Activated T-helper 2 cell treated with anti-CD3 and anti-CD28 coated beads, Interferon-gamma antibody, Interleukin-2, Interleukin-4, amounts not matched to agents 10 μg/mL and 5 μg/mL and 100 μg/mL, durations not matched to agents 14 hours and 24 hours and 36 hours (primary cell): ENCODE measurements at places on chromosomes 11 and 22. TPM values are rescaled to one million over a fixed set of nuclear protein-coding genes. Genes with fewer than 3 reads are reported as not detected.

MS4A13 gene
- total RNA-seq, result not detected in 2 replicates

- DNase-seq, result no peak
These were observed 104.3 kb downstream of the MRTFA start for GRCh38 chr22:40531951-40532900.

DNA sequence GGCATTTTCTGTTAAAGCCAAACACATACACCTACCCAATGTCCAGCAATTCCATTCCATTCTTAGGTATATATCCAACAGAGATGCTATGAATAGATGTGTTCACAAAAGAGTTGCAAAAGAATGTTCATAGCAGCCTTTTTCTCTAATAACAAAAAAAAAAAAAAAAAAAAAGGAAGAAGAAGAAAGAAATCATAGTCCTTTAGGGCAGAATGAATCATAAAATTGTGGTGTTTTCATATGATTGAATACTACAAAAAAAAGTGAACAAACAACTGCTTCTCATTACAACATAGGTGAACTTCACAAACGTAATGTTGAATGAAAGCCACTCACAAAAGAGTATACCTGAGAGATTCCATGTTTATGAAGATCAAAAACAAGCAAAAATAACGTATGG is 66.8 kb upstream of the GRK3 start:
- DNase-seq, result no peak

DNA sequence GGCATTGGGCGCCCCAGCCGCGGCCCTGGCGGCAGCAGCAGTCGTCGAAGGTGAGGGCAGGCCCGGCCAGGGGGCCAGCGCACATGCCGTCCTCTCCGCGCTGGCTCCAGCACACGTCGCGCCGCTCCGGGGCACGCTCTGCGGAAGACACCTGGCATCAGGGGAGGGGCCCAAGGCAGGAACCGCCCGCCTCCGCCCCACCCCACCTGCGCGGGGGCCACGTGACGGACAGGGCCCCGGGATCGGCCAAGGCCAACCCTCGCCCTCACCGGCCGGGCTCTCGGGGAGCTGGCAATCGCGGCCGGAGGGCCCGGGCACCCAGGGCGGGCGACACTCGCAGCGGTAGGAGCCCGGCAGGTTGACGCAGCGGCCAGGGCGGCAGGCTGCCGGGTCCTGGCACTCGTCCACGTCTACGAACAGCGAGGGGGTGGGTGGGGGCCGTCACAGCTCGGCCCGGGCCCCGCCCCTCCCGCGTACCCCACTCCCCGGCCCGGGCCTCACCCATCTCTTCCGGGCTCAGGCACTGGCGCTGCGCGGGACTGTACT is 14.9 kb downstream of the SCYL1 start:
- no peak for DNase-seq

DNA sequence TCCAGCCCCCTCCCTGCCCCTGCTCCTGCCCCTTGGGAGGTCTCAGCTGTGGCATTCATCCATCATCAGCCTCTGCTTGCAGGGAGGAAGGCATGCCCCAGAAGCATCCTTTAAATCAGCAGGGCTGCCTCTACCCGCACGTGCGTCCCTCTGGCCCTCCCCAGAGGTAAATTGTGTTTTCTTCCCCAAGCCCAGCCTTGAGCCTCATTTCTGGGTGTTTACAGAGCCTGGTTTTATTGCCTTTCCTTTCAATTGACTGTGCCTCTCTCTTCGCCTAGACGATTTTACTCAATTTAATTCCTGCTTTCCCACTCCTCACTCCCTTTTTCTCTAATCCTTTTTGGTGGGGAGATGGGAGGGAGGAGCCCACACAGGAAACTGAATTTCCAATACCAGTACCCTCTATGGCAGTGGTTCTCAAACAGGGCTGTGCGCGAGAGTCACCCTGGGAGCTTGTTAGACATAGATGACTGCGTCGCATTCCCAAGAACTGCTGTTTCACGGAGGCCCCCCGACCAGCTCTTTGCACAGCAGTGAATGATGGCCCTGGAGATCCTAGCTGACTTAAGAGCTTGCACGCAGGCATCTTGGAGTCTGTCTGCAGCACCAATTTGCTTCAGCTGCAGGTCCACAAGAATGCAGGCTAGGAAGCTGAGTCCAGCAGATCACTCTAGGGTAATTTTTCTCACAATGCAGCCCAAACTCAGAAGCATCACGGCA is 15.1 kb upstream of the OAF start:
- no peak for DNase-seq

DNA sequence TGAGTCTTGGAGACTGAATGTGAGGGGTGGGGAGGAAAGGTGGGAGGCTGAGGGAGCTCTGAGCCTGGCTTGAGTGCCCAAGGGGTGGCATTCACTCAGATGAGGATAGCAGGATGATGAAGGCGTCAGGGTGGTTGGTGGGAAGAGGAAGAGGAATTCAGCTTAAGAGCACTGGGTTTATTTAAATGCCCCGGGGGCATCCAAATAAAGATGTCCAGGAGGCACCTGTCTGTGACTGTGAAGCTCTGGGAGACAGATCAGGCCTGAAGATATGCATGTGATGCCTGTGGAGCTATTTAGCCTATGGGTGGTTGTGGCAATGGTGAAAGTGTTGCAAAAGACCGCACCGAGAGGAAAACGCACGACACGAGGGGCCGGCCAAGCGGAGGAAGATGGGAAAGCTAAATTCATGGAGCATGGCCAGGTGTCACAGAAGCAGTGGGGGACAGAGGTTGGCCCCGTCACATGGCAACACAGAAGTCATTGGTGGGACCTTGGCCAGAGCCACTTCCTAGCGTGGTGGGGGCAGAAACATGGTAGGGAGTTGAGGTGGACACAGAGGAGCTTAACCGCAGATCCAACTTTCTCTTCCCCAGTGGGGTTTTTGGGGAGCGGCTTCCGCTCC is 15.5 kb downstream of the SLC37A2 start:
- DNase-seq, result no peak

DNA sequence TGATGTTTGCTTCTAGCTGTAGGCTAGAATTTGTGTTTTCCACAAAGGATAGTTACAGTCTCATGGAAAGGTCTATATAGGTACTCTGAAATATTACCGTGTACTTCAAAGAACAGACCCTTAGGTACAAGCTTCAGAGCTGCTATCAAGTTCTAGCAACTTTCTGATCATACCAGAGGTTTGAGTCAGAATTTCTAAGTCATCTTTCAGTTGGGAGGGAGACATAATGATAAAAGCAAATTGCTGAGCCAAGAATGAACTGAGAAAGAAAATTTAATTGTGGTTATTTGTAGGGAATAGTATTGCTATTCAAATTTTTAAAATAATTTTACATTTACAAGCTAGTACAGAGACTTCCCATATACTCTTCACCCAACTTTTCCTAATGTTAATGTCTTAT is 19.9 kb upstream of the ME3 start:
- no peak for DNase-seq

DNA sequence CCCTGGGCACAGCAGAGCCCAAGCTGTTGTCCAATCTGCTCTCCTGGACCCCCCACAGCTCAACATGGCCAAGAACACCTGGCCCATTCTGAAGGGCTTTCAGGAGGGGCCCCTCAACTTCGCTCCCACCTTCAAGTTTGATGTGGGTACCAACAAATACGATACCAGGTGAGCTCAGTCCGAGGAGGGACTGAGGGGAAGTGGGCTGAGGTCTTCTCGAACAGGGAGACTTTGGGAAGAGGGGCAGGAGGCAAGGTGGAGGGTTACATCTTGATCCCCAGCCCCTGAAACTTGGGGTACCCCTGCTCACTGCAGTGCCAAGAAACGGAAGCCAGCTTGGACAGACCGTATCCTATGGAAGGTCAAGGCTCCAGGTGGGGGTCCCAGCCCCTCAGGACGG is 5.4 kb downstream of the INPP5J start:
- DNase-seq, result no peak

GRCh38 chr11:120442031-120442430 is 69.5 kb upstream of the GRIK4 start:
- no peak for DNase-seq

GRCh38 chr11:109604481-109605400 is 182.8 kb downstream of the C11orf87 start:
- no peak for DNase-seq

PGA5 gene
- not detected in 2 replicates for total RNA-seq

ZNF70 gene
- total RNA-seq, result 2.7 and 2.9 TPM in 2 replicates

SAA4 gene
- not detected in 2 replicates for total RNA-seq

LDHAL6A gene
- not detected in 2 replicates for total RNA-seq

DNA sequence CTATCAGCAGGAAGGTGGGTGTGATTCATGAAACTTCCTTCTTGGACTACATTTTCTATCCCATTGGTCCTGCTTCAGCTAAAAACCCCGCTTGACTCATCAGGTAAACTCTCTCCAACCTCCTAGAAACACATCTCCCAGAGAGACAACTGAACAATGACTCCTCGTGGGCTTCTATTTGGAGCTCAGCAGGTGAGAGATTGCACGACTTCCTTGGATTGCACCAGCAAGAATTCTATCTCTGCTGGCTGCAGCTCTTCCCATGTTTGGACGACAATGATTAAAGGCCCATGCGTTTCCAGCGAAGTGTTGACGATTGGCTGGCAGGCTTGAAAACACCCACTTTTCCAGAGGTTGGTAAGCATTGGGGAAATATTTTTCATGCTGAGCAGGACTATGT is 216.1 kb upstream of the NTM start:
- no peak for DNase-seq

PRMT3 gene
- 38.3 and 39.2 TPM in 2 replicates for total RNA-seq

MYOD1 gene
- total RNA-seq, result not detected in 2 replicates

DNA sequence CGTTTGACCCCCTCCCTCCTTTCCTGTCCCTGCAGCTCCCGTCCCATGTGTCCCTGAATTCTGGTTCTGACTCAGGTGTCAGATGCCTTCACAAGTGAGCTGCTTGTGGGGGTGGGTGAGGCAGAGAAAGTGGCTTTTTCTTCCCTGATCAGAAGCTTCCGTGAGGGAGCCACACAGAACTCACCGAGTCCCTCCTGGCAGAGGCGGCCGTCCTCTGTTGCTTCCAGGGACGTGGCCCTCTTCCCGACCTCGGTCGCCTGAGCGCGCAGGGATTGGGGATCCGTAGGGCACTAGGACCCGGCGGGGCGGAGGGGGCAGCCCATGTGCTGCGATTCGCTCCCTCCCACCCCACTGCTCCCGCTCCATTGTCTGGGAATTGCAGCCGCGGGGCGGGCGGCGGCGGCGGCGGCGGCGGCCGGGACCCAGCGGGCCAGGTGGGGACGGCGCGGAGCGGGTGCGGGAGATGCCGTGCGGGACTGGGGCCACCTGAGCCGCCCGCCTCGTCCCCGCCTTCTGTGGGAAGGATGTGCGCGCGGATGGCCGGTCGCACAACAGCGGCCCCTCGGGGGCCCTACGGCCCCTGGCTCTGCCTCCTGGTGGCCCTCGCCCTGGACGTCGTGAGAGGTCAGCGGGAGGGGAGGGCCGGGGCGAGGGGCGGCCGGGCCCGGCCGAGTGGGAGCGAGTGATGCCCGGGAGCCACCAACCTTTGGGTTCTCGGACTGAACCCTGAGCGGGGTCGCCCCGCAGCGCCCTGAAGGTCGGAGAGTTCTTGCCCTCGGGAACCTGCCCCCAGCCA is at the start of gene TMEM132A:
Gene TMEM132A (plus strand): TSS at position 351 of the 796 bp plus-strand sequence. CDS start 174 bp downstream, at position 525.
- DNase-seq, result no peak

GRCh38 chr11:126422446-126422845 is 67.0 kb downstream of the ST3GAL4 start:
- no peak for DNase-seq

GRAP2 gene
- 44.1 and 46.5 TPM in 2 replicates for total RNA-seq

LRRC56 gene
- 1.3 and 2.2 TPM in 2 replicates for total RNA-seq

- no peak for DNase-seq
These were observed 6.8 kb downstream of the CRYBB1 start for GRCh38 chr22:26610996-26611395.

- DNase-seq, result no peak
These were observed 6.6 kb downstream of the CERK start for GRCh38 chr22:46731246-46732040.

DNA sequence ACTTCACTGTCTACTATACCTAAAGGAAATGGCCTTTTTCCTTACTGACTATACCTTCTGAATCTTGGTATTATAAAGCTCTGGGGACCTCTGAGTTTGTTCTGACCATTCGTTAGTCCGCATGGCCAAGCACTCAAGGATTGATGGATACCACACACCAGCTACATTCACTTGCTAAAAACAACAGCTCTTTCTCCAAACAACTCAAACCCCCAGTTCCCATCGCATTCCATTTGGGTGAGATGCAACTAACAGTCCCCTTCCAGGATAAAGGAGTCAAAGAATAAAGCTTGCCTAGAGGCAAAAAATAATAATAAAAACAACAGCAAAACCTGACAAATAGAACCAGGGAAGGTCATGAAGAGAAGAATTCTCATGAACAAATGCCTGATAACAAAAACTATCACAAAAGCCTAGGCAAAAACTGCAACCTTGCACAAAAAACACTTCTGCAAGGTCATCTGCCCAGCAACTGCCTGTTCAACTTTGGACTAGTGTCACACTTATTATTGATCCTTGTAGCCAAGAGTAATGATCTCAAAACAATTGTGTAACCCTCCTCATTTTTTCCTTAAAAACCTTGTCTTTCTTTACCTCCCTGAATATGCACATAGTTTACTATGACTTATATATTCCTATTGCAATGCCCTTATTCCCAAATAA is 139.0 kb upstream of the GUCY1A2 start:
- DNase-seq, result no peak

GRCh38 chr11:126815111-126815510 is 185.5 kb downstream of the KIRREL3 start:
- DNase-seq, result no peak

GRCh38 chr11:21976210-21976609 is 216.7 kb upstream of the ANO5 start:
- no peak for DNase-seq

KCNJ11 gene
- total RNA-seq, result 0.83 and 0.91 TPM in 2 replicates

DNA sequence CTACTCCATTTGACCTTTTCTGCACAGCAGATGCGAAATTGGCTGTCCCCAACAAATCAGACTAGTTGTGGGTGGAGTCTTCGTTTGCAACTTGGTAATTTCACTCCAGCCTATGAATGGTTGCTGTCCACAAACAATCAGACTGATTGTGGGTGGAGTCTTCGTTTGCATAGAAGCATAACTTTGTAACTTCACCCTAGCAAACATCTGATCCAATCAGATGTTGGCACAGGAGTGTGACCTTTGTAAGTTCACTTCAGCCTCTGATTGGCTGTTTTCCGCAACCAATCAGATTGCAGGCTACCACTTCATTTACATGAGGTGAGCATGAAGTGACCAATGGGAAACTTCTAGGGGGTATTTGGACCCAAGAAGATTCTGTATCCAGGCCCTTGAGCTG is 16.3 kb upstream of the CABP2 start:
- DNase-seq, result no peak

GRCh38 chr11:72174302-72175070 is 17.5 kb upstream of the FOLR1 start:
- DNase-seq, result no peak

RBMXL2 gene
- total RNA-seq, result 0.09 TPM in 1 of 2 replicates, not detected in the other

GRCh38 chr11:134037046-134037908 is 31.6 kb upstream of the JAM3 start:
- DNase-seq, result peak; percentile 55

GLB1L3 gene
- total RNA-seq, result 14.5 and 15.4 TPM in 2 replicates

- DNase-seq, result no peak
These were observed 51.4 kb upstream of the MTMR2 start for GRCh38 chr11:95975343-95975742.
